ENCODE measurements at places on chromosomes 7 and 10.

DNA sequence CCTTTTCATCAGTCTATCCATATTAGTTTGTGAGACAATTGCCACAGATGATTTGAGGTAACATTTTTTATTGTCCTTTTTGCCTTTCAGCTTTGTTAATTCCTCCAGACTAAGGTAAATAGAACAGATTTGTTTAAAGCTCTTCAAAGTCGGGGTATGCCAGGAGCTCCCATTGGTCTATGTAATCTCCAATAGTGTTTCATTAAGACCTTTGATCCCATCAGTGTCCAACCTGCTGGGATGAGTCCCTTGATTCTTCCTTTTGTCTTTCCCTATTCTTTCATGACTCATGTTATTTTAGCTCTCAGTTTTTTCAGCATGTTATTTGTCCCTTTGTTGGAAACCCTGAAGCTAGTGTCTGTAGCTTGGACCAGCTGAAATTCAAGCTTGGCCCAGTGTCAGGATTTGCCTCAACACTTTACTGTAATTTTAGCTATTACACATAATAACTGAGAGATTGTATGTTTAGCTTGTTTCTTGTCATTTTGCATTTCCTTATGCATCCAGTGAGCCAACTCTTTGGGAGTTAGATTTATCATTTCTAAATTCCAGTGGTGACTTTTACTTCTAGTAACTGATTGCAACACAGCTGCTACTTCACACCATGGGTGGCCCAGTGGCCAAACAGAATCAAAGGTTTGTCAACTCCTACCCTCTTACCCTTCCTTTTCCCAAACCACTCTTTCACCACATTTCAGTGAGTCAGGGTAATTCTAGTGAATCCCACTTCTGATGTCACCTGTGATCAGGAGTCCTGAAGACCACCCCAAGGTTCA is 15.3 kb downstream of the AGBL3 start:
- no peak for DNase-seq

DNA sequence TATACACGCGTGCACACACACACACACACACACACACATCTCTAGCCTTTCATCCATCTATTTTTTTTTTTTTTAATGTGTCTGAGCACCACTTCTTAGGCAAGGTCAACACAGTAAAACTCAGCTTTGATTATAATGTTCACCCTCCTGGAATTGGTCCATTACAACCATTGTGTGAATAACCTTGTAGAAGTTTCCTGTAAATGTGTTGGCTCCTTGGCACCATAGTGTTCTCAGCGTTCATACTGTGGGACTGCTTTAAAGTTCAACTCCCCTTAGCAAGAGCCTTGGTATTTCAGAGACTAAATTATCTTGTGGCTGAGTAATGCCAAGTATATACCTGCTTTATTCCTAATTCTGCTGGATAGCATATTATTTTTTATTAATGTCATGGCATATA is 106.3 kb upstream of the PRPS1L1 start:
- no peak for DNase-seq

- no peak for DNase-seq
Observed at GRCh38 chr10:95691281-95691680, 2.4 kb downstream of the TCTN3 start.

DNA sequence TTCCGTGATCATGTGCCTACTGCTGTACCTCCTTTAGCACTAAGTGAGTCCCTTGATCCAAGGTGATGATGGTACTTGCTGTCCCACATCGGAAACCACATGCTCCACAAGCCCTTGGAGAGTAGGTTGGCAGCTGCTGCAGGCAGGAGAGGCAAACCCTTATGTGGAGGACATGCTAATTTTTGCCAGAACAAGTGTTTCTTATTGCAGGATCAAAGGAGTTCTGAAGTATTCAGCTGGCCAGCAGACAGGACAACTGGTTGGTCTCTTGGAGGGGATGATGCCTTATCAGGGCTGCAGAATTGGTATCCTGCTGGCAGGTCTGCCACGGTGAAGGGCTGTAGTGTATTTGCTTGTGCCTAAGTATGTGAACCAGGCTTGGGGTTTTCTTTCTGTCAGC is 36.8 kb downstream of the NACAD start:
- DNase-seq = no peak

All from cerebellar nuclear complex (tissue), 1 donor.